ENCODE measurements at places on chromosomes 1 and 21. TPM values are rescaled to one million over a fixed set of nuclear protein-coding genes. Genes with fewer than 3 reads are reported as not detected.
A peak's percentile ranks its signal among the peaks of the same experiment; 100 is the strongest.

GRCh38 chr21:24514081-24514733 is 1093.1 kb downstream of the MRPL39 start:
- H3K4me3 ChIP-seq, result no peak overlapping the region
- no peak overlapping the region for H3K27ac ChIP-seq
- H3K36me3 ChIP-seq, result no peaks in the 10 kb centered on the region
- H3K4me1 ChIP-seq, result peaks cover 4% of the 10 kb centered on the region
- no peaks in the 10 kb centered on the region for H3K27me3 ChIP-seq
- DNase-seq, result no peak

- H3K4me1 ChIP-seq, result no peaks in the 10 kb centered on the region
- no peak overlapping the region for H3K4me3 ChIP-seq
- no peak overlapping the region for H3K27ac ChIP-seq
- DNase-seq, result peak; percentile 16
- H3K27me3 ChIP-seq, result no peaks in the 10 kb centered on the region
Observed at GRCh38 chr1:144101397-144102045, 129.7 kb upstream of the FAM72C start.

The TNNI3K gene
- 2.2 TPM for total RNA-seq

DNA sequence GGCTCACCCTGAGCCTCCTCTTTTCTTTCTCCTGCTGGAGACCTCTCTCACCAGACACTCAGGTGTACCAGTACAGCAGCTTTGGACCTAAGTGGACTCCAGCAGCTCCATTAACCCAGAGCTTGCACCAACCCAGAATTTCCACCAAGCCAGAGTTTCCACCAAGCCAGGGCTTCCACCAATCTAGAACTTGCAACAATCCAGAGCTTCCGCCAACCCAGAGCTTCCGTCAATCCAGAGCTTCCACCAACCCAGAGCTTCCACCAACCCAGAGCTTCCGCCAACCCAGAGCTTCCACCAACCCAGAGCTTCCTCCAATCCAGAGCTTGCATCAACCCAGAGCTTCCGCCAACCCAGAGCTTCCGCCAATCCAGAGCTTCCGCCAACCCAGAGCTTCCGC is 23.2 kb downstream of the CRYAA start:
- peak; percentile 3 for DNase-seq
- H3K27me3 ChIP-seq, result no peaks in the 10 kb centered on the region
- H3K4me3 ChIP-seq, result no peak overlapping the region

- no peak for DNase-seq
- no peaks in the 10 kb centered on the region for H3K4me1 ChIP-seq
- no peaks in the 10 kb centered on the region for H3K27me3 ChIP-seq
Observed at GRCh38 chr1:219699870-219700269, 87.0 kb upstream of the ZC3H11B start.

DNA sequence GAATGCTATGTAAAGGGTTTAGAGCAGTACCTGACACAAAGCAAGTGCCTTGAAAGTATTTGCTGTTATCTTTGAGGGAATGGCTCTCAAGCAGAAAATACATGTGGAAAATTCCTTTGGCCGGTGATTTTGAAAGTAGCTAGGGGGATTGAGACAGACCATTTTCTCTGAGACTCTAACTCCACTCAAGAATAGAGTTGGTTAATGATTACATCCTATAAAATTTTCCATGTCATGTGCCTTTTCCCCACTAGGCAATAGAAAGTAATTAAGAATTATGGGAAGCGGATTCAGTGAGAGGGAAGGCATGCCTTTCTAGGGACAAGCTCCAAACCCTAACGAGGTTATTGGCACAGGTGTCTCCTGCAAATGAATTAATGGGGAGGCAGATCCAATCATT is 276.0 kb downstream of the GPATCH2 start:
- no peak overlapping the region for H3K27ac ChIP-seq
- no peak for DNase-seq
- no peaks in the 10 kb centered on the region for H3K36me3 ChIP-seq
- H3K4me1 ChIP-seq, result no peaks in the 10 kb centered on the region

DNA sequence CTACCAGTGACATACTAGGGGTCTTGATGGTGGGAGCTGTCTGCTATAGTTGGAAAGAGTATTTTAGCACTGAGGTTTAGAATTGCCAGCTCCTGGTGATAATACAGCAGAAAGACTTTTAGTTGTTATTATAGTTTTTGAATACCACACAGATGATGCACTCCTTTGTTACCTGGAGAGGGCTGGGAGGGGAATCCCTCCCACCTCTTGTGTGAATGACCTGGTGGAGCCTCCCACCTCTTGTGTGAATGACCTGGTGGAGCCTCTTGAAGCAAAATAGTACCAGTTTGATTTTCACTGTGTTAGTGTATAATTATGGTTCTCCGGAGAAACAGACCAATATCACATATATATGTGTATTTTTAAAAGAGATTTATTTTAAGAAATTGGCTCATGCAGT is 3.3 kb downstream of the DISP1 start:
- H3K27me3 ChIP-seq, result no peaks in the 10 kb centered on the region
- no peak overlapping the region for H3K4me3 ChIP-seq
- DNase-seq, result no peak
- H3K4me1 ChIP-seq, result peaks cover 16% of the 10 kb centered on the region

The HHIPL2 gene
- total RNA-seq, result 1.5 TPM

DNA sequence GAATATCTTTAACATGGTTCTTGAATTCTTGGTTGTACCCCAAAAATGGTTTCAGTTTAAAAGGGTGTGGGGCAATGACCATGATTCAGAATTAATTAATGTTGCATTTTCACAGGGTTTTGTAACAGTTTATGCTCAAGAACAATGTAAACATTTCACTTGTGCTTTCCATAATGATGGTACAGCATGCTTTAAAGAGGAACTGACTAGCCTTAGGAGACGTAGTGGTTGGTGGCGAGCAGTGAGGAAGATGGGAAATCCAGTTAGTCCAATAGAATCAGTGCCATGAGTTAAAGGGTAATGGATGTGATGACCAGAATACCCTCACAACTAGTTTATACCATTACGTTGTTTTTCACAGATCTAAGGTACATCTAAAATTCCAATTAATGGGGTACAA is 138.0 kb downstream of the HS2ST1 start:
- DNase-seq, result no peak
- no peak overlapping the region for H3K27ac ChIP-seq
- no peaks in the 10 kb centered on the region for H3K36me3 ChIP-seq
- no peak overlapping the region for H3K4me3 ChIP-seq

DNA sequence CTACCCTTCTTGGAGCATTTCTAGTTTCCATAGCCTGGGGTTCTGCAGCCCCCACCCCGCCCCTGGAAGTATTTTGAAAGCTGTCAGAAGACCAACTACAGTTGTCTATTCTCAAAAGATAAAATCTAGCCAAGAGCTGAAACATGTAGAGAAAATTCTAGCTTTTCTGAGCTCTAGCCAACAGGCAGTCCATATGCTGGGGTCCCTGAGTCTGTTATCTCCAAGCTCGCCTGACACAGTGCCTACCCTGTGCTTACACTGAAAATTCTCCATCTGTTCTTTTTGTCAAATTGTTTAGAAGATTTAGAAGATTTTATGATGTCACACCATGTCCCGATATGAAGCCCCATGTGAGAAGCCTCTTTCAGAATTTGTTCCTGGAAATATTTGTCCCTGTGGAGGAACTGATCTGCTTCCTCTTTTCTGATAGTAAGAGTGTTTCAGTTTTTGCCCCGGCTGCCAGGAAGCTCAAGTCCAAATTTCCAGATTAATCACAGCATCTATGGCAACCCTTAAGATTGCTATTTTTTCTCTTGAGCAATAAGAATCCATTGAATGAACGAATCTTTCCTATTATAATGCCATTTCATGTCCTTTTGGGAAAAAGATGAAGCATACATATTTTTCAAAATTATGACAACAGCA is 23.7 kb upstream of the CSF3R start:
- no peaks in the 10 kb centered on the region for H3K36me3 ChIP-seq
- no peak overlapping the region for H3K4me3 ChIP-seq

- H3K27ac ChIP-seq, result peak overlapping the region; percentile 49
- no peak overlapping the region for H3K4me3 ChIP-seq
- no peak for DNase-seq
- peaks cover 39% of the 10 kb centered on the region for H3K4me1 ChIP-seq
- H3K36me3 ChIP-seq, result no peaks in the 10 kb centered on the region
Observed at GRCh38 chr1:230175163-230175747, 108.2 kb downstream of the GALNT2 start.

The HLCS gene
- total RNA-seq, result 17.8 TPM

DNA sequence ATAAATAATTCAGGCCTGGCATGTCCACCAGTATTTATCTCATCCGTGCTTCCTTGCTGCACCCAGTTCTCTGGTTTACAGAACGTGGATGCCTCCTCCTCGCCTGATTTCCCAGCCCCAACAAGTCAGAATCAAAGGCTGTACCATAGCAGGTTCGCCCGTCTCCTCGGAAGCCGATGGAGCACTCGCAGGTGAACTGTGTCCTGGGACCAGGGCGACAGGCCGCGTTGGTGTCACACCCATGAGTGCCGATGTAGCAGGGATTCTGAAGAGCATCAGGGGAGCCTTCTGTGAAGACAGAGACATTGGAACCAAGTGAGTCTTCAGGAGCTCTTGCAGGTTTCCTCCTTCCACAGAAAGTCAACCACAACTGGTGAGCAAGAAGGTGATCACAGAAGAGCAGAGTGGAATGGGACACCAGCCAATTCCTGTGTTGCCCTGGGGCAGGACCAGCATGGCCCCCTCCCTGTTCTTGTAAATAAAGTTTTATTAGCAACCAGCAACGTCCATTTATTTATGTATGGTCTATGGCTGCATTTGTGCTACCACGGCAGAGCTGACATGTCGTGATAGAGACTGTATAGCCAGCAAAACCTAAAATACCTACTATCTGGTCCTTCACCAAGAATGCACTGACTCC is 40.8 kb downstream of the NID1 start:
- no peak overlapping the region for H3K27ac ChIP-seq
- no peak for DNase-seq
- no peaks in the 10 kb centered on the region for H3K36me3 ChIP-seq

- H3K27me3 ChIP-seq, result no peaks in the 10 kb centered on the region
- no peaks in the 10 kb centered on the region for H3K36me3 ChIP-seq
- no peak overlapping the region for H3K4me3 ChIP-seq
- H3K27ac ChIP-seq, result no peak overlapping the region
Observed at GRCh38 chr1:91507328-91507727, 6.7 kb downstream of the CDC7 start.

GRCh38 chr1:101022294-101022693 is 3.3 kb downstream of the DPH5 start:
- H3K4me1 ChIP-seq, result no peaks in the 10 kb centered on the region
- H3K27ac ChIP-seq, result no peak overlapping the region
- H3K4me3 ChIP-seq, result no peak overlapping the region
- no peak for DNase-seq
- no peaks in the 10 kb centered on the region for H3K36me3 ChIP-seq

The PLD5 gene
- total RNA-seq, result not detected

GRCh38 chr1:71649608-71650007 is 568.8 kb upstream of the ZRANB2 start:
- no peaks in the 10 kb centered on the region for H3K27me3 ChIP-seq
- H3K36me3 ChIP-seq, result no peaks in the 10 kb centered on the region
- H3K4me3 ChIP-seq, result no peak overlapping the region

DNA sequence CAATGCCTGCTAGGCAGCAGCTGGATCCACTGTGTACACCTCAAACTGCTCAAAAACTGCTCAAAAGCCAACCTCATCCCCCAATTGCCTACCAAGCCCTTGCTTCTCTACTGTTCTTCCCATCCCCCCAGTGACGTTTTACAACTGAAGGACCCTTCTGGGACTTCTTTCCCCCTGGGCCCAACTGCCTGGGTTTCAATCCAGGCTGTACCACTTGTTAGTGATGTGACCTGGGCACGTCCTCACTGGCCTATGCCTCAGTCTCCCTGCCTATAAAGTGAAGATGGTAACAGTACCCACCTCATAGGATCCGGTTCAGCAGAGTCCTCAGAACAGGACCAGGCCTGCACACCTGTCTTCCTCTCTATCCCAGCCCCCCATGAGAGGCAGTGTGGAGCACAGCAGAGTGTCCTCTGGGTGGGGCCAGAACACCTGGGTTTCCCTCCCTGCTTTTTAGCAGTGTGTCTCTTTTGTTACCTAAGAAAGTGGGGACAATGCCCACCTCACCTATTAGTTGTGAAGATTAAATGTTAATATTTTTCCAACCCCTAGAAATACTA is 1.9 kb upstream of the TEKT2 start:
- no peak overlapping the region for H3K27ac ChIP-seq
- no peaks in the 10 kb centered on the region for H3K27me3 ChIP-seq
- DNase-seq, result no peak
- H3K4me3 ChIP-seq, result no peak overlapping the region
- H3K4me1 ChIP-seq, result no peaks in the 10 kb centered on the region

The RGS4 gene
- 0.21 TPM for total RNA-seq

The SLC30A2 gene
- total RNA-seq, result not detected

GRCh38 chr1:97252076-97252475 is 530.5 kb downstream of the PTBP2 start:
- no peak for DNase-seq
- H3K4me3 ChIP-seq, result no peak overlapping the region
- no peaks in the 10 kb centered on the region for H3K27me3 ChIP-seq
- H3K27ac ChIP-seq, result no peak overlapping the region

DNA sequence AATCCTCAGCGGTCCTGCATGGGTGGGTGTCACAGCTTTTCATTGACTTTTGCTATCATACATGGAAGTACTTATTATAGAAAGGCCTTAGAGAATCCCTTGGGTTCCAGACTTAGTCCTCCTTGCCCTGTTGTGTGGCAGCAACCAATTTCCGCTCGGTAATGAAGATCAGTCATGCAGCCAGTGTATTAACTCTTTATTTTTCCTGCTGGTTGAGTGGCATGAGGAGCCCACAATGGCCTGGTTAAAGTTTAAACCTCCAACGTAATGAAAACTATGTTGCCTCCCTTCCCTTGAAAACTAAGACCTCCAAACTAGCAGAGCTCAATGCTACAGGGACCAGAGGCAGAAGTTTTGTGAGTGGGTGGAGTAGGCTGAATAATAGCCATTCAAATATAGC is 20.0 kb downstream of the CITED4 start:
- H3K36me3 ChIP-seq, result no peaks in the 10 kb centered on the region
- H3K27ac ChIP-seq, result no peak overlapping the region
- H3K4me3 ChIP-seq, result no peak overlapping the region
- DNase-seq, result no peak
- H3K27me3 ChIP-seq, result no peaks in the 10 kb centered on the region
- H3K4me1 ChIP-seq, result no peaks in the 10 kb centered on the region

The LIX1L gene
- 30.8 TPM for total RNA-seq
